CD4-positive, alpha-beta T cell treated with Interleukin-17A for 1 hour (primary cell): ENCODE measurements at places on chromosomes 12 and 14.

GRCh38 chr14:93765155-93765554, 23.1 kb downstream of the PRIMA1 start:
- no peak for DNase-seq

DNA sequence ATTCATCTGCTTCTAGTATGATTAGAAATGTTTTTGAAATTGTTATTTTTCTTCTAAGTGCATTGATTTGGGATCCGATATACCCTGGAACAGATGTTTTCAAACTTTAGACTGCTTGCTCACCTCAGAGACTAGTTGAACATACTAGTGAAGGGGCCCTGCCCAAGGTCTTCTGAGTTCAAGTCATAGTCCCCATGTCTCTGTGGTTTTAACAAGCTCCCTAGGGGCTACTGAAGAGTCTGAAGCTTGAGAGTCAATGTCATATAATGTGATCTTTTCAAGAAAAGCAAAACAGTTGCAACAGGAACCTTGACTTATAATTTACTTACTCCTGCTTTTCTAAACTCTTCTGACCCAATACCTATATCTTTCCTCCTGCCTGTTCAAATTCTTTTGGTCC, 7.5 kb upstream of the UBE2N start:
- DNase-seq, result no peak

- DNase-seq, result no peak
Observed at GRCh38 chr12:77734214-77734883, 96.3 kb upstream of the NAV3 start.

GRCh38 chr14:40697231-40697630, 909.4 kb upstream of the LRFN5 start:
- DNase-seq, result no peak
